Left ventricle myocardium superior (tissue), 1 donor: ENCODE measurements at places on chromosomes 1 and 21.

DNA sequence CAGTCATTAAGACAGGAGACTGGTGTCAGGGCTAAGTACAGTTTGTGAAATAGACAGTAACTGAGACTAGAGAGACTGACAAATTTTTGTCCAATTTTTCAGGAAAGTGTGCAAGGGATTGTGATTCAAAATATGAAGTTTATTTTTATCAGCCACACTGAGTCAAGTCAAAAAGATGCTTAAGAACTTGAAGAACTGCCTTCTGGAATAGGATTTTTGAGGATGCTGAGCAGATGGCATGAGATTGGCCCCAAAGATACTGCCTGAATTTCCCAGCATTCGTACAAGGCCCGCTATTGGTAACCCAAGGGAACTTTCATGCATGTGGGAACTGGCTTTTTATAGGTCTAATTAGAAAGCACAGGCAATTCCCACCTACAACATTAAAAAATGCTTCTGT is 610.0 kb downstream of the LMO4 start:
- DNase-seq, result no peak

GRCh38 chr1:6785728-6786505 is 663 bp downstream of the CAMTA1 start:
- peak; percentile 70 for DNase-seq

DNA sequence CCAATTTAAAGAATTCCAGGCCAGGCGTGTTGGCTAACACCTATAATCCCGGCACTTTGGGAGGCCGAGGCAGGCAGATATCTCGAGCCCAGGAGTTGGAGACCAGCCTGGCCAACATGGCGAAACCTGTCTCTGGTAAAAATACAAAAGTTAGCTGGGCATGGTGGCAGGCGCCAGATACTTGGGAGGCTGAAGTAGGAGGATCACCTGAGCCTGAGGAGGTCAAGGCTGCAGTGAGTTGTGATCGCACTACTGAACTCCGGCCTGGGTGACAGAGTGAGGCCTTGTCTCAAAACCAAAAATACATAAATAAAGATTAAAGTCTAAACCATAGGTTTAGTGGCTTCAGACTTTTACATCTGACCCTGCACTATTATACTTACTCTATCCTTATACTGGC is 32.4 kb downstream of the BTG3 start:
- no peak for DNase-seq

- DNase-seq, result no peak
These were observed 14.0 kb downstream of the CAMK1G start for GRCh38 chr1:209597499-209597898.

- DNase-seq, result no peak
These were observed 55.2 kb downstream of the SELENOF start for GRCh38 chr1:86858524-86859261.

DNA sequence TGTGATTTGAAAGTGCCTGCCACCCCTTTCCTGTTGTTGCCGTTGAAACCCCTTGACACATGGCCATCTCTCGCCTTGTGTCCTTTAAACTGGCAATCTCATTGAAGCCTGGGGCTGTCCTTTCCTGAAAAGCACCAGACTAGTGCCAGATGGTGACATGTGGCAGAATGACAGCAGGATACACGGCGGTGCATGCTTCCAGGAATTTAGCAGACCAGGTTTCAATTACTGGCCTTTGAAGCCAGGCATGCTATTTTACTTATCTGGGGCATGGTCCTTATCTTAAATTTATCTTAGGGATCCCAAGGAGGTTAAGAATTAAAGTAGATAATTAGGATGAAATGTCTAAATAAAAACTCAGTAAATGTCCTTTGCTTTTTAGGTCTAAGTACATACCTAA is 15.2 kb downstream of the PLPPR4 start:
- DNase-seq, result no peak

GRCh38 chr21:45169001-45169400 is 94.6 kb downstream of the ADARB1 start:
- no peak for DNase-seq

DNA sequence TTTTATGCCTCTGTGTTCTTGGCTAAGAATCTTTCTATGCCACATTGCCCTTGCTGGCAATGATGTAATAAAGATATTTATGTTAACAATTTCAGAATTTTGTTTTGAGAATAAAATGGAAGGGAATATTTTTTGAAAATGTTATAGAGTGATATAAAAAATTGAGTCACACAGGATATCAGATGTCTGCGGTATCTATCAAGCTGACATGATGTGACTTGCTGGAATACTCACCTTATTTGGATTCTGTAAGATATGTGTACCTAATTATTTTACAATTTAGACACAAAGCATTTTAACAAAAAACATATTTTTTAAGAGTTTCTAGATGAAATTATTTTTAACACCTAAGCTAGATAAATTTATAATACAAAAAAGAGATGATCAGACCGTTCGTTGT is 660.0 kb upstream of the B3GALT2 start:
- DNase-seq, result no peak

GRCh38 chr1:22597301-22597965 is 34.1 kb downstream of the EPHA8 start:
- peak; percentile 14 for DNase-seq

- DNase-seq, result no peak
These were observed 57.8 kb downstream of the JAK1 start for GRCh38 chr1:64908575-64908974.

DNA sequence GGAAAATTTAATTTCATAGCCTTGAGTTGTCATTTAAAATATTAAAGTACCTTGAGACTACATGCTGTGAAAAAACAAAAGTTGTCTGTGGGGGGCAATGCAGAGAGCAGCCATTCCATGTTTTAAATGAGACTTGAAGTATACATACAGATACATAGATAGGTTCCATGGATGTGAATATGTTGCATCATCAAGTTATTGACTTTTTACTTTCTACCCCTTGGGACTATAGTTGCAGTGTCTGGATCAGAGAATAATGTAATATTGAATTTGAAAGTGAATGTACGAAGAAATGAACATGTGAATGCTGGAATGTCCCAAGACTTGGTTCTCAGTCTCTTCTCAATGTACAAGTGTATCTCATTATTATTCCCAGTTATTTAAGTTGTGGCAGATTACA is 751.0 kb downstream of the MRPL39 start:
- DNase-seq, result no peak

DNA sequence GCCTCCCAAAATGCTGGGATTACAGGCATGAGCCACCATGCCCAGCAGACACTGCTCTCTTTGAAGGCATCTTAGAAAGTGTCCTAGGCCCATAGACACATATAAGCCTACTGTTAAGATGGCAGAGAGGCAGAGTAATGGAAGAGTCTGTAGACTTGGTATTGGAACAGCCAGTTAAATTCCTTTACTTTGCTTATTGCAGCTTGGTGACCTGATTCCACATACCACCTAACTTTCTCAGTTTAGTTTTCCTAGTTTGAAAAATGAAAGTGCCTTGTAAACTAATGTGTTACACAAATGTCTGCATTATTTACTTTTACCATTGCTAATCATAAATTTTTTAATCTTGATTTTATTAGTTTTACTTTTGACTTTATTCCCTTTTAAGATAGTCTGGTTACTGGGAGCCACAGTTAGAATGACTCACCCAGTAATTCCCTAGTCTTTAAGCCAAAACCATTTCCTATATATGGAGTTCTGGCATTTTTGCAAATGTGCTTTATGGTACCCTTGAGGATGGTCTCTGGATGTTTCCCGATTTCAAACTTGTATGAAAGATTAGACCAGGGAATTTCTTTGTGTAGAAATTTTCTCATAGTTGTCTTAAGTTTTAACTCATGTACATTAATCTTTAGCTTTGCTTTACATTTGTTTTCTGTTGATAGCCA is 6.4 kb downstream of the SMAP2 start:
- DNase-seq, result no peak

- DNase-seq, result peak; percentile 92
These were observed 19.5 kb upstream of the ADAR start for GRCh38 chr1:154627257-154628120.

DNA sequence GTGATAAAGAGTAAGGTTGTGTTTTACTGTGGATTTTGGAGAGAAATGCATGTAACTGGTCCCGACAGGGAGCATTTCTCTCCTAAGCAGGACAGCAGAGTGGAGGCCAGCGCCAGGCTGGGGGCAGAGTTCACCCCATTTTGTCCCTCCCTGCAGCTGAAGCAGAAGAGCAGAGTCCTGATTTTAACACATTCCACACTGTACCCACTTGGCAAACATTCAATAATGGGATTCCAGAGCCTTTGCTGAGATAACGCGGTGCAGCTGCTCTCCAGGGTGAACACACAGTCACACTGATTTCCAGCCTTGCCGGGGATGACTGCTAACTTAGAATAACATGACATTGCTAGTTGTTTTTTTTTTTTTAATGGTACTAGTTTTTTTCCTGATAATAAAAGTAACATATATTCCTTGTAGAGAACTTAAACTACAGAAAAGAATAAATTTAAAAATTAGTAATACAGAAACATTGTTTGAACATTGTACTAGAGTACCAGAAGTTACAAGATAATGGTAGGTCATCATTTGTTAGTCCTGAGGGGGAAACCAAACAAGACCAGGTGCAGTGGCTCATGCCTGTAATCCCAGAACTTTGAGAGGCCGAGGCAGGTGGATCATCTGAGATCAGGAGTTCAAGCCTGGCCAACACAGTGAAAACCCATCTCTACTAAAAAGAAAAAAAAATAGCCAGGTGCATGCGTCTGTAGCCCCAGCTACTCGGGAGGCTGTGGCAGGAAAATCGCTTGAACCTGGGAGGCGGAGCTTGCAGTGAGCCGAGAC is 77.2 kb downstream of the SCCPDH start:
- DNase-seq, result no peak

GRCh38 chr1:174534789-174535188 is 87.0 kb downstream of the GPR52 start:
- DNase-seq, result no peak
